Mesothelial cell of epicardium (in vitro differentiated cells): ENCODE measurements at places on chromosomes 16 and 17. TPM values are rescaled to one million over a fixed set of nuclear protein-coding genes. Genes with fewer than 3 reads are reported as not detected.

The CCT6B gene
- 3.2 to 3.5 TPM (median 3.3 TPM) in 3 replicates for total RNA-seq

The ARL5C gene
- 0.40 TPM in 1 of 3 replicates, not detected in the others for total RNA-seq

The GAS7 gene
- total RNA-seq = 41.0 to 47.7 TPM (median 44.0 TPM) in 3 replicates

The HEATR9 gene
- total RNA-seq = not detected in 3 replicates

The NPW gene
- 14.0 to 16.1 TPM (median 15.4 TPM) in 3 replicates for total RNA-seq

The ABI3 gene
- total RNA-seq = 0.51 to 1.3 TPM (median 0.69 TPM) in 3 replicates

DNA sequence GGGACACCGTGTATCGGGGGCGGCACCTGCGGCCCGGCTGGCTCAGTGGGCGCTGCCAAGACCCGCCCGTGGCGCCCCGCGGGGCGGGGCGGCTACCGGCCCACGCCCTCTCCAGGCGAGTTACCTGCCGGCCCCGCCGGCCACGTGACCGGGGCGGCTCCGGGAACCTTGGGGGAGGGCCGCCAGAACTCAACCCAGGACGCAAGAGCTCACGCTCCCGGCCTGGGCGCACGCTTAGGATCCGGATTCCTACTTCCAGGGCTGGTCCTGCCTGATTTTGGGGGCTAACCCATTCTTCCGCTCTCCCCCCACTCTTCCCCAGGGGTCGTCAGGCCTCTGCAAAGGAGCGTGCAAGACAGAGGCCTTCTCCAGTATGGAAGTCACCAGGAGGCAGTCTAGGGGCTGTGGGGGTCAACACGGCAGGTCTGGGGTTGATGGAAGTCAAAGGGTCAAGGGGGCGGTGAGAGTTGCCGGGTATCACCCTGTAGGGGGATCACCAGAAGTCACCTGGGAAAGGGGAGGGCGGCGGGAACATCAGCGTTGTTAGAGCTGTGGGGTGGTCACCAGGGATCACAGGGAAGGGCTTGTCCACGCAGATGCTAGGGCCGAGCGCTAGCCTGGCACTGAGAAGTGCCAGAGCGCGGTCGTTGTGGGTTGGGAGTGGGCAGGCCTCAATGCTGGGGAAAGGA lies 354 bp upstream of the ESRP2 start:
- DNase-seq = peak; percentile 73

DNA sequence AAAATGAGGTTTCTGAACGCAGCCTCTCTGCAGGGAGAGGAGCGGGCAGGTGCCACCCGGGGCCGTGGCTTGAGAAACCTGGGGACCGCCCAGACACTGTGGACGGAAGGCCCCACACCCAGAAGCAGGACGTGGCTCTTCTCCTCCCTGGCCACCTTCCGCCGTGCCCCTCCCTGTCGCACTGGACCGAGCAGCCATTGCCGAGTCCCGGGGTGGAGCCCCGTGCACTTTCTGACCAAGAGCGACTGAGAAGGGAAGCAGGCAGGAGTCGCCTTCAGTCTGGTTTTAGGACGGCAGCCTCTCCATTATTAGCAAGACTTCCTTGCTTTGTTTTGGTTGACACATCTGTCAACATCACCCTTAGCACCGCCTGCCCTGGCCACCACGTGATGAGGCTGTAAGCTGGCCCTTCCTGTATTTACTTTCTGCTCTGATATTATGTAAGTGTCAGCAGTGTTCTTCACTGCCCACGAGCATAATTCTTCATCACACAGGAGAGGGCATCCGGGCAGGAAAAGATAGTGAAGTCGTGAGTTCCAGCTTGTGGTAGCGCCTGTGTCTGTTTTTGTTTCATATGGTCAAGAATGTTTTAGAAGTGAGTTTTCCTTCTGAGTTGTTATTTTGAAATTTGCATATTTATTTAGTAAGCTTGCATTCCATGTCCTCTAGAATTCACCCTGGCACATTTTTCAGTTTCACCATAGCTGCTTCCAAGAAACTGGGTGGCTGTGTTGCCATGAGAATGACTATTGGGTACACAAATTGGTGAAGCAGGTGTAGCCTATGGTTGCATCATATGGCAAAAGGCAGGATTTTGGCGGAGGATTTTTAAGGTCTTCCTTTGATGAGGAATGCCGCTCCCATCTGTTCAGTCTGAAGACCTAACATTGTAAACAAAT lies 1.0 kb downstream of the HERPUD1 start:
- peak; percentile 59 for DNase-seq

GRCh38 chr17:45650561-45650960 lies 133.6 kb upstream of the CRHR1 start:
- DNase-seq = no peak

- no peak for DNase-seq
These were observed 332.8 kb downstream of the MAF start for GRCh38 chr16:79267781-79268180.

- DNase-seq = no peak
These were observed 219.2 kb downstream of the HS3ST4 start for GRCh38 chr16:25910971-25911370.

DNA sequence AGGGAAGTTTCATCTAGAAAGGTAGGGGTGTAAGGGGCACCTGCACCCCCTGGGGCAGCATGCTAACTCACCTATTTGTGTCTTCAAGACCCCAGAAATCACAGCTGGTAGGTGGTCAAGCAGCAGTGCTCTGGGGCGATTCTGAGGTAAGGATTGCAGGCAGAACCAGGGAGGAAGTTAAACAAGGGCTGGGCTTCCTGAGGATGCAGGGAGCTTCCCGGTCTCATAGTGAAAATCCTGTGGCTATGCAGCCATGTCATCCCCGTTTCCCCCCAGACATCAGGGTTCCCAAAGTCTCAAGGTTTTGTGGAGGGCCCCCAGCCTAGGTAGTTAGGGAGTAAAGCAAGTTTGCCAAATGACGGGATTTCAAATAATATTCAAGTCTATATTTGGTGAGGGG lies 78.5 kb downstream of the C16orf78 start:
- no peak for DNase-seq

DNA sequence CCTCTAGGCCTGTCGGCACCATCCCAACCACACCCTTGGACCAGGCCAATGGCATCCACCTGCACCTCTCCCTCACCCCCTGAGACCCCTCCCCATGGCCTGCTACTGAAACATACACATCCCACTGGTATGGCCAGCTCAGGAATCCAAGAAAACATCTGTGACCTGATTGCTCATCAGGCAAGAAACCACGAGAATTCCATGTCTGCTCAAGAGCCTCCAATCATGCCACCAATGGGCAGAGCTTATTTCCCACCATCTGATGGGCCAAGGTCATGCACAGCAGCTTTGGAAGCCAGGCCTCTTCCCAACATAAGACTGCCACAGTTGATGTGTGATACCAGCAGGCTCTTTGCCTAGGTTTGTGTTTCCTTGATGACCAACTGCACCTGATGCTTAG lies 190.1 kb downstream of the C16orf78 start:
- no peak for DNase-seq

DNA sequence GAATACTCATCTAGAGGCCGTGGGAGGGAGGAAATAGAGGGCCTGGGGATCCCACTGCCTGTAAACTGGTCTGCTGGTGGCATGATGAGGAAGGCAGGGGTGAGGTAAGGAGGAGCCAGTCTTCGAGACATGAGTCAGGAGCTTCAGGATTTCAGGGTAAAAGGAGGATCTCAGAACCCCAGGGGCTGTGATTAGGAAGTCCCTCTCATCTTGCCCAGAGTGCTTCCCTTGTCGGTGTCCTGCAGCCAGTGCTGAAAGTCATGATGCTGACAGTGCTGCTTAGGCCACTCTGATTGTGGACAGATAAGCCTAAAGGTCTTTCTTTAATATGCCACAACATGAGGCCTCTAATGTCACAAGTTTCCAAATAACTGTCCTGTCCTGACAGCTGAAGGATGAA lies 29.6 kb downstream of the COG4 start:
- no peak for DNase-seq

GRCh38 chr16:47644166-47644565 lies 183.0 kb downstream of the PHKB start:
- no peak for DNase-seq

DNA sequence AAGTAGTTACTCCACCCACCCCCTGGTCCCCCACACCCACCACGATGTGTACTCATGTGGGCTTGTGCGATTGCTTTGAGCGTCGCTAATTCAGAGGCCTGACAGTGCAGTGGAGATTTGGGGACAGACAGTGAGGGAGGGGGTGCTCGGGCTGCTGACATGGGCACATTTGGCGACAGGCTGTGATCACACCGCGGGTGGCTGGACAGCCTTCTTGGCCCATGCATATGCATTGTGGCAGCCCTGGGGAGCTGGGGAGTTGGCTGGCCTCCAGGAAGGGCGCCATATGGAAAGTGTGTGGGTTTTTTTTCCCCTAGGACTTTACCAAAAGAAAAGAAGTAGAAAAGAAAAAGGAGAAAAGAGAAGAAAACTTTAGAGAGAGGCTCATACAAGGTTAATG lies 275.5 kb upstream of the N4BP1 start:
- DNase-seq = no peak

GRCh38 chr17:52106638-52107261 lies 51.8 kb downstream of the CA10 start:
- DNase-seq = peak; percentile 55

DNA sequence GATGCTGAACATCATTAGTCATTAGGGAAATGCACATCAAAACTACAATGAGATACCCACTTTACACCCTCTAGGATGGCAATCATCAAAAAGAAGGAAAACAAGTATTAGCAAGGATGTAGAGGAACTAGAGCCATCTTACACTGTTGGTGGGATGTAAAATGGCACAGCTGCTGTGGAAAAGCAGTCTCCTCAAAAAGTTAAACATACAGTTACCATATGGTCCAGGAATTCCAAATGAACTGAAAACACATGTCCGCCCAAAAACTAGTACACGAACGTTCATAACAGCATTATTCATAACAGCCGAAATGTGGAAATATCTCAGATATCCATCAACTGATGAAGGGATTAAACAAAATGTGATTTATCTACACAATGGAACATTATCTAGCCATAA lies 7.0 kb downstream of the FBF1 start:
- no peak for DNase-seq

- no peak for DNase-seq
These were observed 210.0 kb downstream of the MAP2K4 start for GRCh38 chr17:12230481-12231354.

- DNase-seq = no peak
These were observed 29.7 kb upstream of the PHB1 start for GRCh38 chr17:49444384-49444783.

DNA sequence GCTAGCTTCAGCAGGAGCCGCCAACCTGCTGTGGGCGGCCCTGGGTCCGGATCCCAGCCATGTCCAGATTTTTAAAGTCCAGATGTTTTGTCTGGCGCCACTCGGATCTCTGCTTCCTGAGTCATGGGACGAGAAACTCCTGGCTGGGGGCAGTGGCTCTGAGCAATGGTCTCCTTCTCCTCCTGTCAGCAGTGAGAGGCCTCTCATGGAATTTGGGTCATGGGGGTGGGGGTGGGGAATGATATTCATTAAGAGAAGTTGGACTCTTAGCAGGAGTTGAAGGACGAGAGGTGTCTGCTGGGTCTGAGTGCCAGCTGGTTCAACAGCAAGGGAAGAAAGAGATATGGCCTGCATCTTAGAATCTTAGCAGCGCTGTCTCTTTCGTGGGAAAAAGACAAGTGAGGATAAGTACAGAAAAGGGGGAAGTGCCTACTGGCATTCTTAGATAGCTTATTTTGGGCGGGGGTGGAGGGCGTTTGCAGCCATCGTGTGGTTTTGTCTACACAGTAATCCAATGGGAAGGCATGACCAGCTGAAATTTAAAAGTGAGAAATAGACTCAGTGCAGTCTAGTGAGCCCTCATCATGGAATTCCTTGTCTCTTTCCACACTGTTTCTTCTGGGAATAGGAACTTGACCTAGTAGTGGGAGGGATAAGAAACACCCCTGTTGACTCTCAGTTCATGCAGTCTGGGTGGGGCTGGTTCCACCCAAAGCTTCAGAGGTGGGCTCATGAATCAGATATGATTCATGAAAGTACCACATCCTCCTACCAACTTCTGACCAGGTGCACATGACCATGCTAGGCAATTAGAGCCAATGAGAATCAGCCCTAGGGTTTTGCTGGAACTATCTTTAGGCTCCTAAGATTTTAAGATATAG lies 80.5 kb downstream of the MYH13 start:
- DNase-seq = no peak

- DNase-seq = no peak
These were observed 20.5 kb upstream of the MED9 start for GRCh38 chr17:17456251-17456650.

DNA sequence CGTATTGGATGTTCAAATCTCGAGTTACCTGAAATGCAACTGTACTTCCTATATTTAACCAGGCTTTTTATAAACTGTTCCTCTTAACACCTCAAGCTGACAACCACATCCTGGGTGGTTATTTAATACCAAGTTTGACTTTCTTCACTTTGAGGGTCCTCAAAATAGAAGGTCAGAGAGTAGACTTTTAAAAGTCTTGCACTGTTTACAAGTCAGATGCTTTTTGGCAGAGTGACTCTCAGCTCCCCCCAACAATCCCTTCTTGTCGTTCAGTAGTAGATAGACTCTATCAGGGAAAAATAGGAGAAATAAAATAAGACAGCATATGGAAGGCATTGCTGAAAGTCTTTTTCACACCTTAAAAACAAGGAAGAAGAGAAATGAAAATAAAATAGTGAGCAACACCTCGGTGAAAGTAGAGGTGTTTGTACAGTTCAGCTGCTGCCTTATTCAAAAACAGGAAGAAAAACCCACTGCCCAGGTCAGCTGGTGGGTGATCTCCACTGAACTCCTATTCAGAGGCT lies 650.4 kb downstream of the WWOX start:
- no peak for DNase-seq

- DNase-seq = no peak
These were observed 171.6 kb downstream of the SHISA6 start for GRCh38 chr17:11412654-11413053.

DNA sequence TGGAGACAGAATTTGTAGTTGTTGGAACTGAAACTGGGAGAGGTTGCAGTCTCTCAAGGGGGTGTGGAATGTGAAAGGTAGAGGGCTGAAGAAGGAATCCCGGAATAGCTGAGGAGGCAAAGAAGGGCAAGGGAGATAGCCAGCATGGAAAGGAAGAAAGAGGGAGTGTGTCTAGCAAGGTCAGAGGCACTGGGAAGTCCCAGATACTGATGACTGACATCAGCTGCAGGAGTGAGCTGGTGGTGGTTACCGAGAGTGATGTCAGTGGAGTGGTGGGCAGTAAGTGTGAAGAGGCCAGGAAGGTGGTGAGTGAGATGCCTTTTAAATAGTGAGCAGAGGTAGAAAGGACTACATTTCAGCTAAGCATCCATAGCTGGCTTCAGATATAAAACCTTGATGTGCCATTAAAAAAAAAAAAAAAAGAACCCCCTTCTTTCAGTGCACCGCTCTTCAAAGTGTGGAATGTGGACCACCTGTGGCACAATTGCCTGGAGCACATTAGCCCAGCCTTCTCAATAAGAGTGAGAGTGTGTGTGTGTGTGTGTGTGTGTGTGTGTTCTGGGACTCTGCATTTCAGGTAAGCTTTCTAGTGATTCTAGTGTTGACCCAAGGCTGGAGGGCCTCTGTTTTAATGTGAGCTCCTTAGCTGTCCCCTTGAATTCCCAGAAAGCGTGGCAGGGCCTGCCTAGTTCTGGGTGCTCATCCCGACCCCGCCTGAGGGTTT lies 8.5 kb downstream of the PRMT7 start:
- DNase-seq = no peak
